Left cardiac atrium (tissue), 4 donors: ENCODE measurements at places on chromosomes 16 and 17. TPM values are rescaled to one million over a fixed set of nuclear protein-coding genes. Genes with fewer than 3 reads are reported as not detected.

DNA sequence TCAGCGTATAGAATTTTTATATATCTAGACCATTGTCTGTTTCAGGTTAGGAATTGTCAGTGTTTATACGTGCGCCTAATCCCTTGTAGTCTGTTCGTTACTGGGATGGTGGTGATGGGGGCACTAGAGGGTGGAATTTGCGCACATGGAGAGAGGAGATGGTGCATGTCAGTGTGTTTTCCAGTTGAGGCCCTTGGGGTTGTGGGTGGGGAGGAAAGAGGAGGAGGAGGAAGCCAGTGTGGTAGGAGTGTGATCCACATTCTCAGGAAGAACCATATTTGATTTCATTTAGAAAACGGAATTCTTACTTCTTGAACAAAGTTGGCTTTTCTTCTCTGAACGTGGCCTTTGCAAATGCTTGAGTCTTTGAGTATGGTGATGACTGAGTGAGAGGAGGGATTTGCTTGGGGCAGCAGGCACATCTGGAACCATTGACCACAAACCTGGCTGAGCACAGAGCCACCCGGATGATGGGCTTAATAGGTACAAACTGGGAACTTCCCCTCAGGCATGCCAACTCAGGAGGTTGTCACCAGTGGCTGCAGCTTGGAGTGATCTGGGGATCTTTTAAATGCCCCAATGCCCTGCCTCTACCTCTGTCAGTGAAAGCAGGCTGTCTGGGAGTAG, 98.9 kb downstream of the PRKCB start:
- DNase-seq, result no peak

- no peak for DNase-seq
Observed at GRCh38 chr17:5439446-5439764, 450 bp upstream of the C1QBP start.

GRCh38 chr16:56999409-57000270, 10.3 kb downstream of the NLRC5 start:
- DNase-seq, result no peak

GRCh38 chr17:39408360-39408759, 6.9 kb upstream of the FBXL20 start:
- no peak for DNase-seq

SLFN12L gene
- total RNA-seq, result 1.3 TPM

PIEZO1 gene
- total RNA-seq, result 50.6 TPM
